ENCODE measurements at places on chromosomes 1 and 21.
A peak's percentile ranks its signal among the peaks of the same experiment; 100 is the strongest.

DNA sequence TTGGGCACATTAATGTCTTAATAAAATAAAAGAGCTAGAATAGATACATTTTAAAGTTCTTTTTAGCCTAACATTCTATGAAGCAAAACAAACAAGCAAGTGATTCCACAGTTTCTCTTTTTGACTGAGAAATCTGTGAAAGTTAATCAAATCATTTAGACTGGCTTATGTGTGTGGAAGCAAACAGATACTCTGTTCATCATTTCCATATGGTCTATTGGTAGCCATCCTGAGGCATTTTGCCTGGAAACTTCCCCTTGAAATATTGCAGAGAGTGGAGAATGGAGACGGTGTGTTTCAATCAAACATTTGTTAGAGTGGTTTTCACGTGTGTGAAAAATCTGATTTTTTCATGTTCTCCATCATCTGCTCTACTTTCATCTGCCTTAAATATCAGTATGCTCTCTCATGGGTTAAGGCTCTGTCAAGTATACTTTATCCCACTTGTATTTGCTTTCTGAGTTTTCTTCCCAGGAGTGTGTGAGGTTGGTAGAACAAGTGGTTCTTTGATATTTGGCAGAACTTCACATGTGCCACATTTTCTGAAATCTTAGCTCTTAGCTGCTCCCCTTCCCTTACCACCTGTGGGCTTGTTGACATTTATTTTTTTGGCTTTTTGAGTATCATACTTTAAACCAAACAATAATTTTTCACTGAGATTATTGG, 139.1 kb upstream of the PTGFR start:
- DNase-seq: no peak

GRCh38 chr1:195450794-195451193, 1157.4 kb downstream of the KCNT2 start:
- DNase-seq: no peak

- no peak for DNase-seq
These were observed 38.0 kb upstream of the HAO2 start for GRCh38 chr1:119330466-119331189.

GRCh38 chr1:48776393-48777218, at the start of gene BEND5:
Gene BEND5 (minus strand): TSS chr1:48776891. CDS start chr1:48776831, 60 bp downstream.
- DNase-seq: peak; percentile 78

DNA sequence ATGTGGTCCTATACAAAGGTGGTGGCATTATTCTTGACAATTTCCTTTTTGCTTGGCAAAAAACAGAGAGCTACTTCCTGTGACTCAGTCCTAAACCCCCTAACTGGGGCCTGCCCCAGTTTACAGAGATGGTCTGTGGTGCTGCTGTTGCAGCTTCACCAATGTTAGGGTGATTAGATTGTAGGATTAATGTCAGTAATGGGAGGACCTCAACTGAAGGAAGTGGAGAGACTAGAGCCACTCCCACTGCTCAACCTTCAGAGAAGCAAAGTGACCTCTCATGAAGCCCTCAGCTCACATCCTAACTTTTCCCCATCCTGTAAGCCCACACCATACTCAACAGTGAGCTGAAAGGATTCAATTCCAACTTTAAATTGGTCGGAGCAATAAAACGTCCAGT, 3.6 kb downstream of the S100A6 start:
- no peak for DNase-seq

DNA sequence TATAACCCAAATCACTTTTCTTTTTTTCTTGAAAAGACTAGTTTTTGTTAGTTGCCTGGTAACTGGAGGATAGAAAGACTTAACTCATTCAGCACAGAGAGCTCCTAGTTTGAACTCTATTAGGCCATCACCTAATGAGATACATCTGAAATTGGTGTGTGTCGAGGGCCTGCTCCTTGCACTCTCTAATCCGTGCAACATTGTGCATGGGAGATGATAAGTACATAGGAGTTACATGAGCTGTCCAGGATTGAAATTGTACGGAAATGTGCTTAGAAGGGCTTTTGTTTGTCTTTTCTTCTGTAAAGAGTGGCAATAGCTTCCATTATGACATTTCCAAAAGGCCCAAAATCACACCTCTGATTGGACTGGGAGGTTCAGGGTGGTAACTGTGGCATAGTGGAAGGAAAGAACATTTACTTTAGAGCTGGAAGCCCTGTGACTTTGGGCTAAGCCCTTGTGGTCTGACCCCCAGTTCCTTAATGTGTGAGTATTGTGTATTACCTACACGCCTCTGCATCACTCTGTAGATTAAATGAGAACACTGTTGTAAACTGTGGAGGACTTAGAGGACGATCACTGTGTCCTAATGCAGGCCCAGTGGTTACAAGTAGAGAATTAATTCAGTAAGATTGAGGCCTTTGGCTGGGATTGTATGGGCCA, 71.2 kb downstream of the FGGY start:
- no peak for DNase-seq

DNA sequence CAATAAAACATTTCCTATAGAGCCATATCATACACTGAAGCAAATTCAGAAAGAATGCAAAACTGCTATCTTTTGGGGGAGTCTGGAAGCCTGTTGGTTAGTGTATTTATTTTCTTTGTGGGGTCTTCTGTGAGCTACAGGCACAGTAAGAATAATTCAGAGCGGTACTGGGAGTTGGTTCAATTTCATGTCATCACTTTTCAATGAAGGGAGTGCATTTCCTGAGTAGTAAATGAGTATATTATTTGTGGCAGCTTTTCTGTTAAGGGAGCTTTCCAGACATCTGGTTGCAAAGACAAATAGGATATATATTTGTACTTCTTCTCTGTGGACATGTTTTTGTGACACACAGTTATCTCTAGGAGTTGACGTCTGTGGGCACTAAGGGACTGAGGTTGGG, 130.6 kb downstream of the HUNK start:
- no peak for DNase-seq

GRCh38 chr1:209807509-209807908, 1.6 kb upstream of the IRF6 start:
- no peak for DNase-seq

DNA sequence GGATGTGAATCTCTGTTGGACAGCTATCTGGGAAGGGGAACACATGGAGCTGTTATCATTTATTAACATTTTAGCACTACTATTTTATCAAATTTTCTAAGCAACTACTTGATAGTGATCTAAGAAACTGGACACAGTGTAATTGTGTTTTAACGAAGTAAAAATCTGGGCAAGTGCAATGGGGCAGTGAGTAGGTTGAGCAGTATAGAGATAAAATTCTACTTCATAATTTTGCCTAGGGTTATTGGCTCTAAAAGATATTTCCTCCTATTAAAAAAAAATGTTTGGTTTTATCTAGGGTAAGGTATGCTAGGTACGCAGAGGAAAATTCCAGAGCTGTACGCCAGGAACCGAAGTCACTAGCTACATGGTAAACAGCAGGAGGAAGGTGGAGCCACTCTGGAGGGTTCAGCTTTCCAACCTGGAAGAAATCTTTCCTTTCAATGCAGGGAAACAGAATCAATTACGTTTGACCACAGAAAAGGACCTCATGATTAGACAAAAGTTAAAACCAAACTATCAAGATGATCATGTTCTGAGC, 43.3 kb downstream of the BCAR3 start:
- no peak for DNase-seq

- DNase-seq: no peak
These were observed 8.1 kb downstream of the MTHFR start for GRCh38 chr1:11797525-11798216.
